ENCODE measurements at places on chromosomes 13 and 19.

GRCh38 chr19:34994643-34995541, 5.2 kb upstream of the GRAMD1A start:
- DNase-seq, result no peak

- no peak for DNase-seq
Observed at GRCh38 chr13:45592758-45593157, 22.8 kb downstream of the ERICH6B start.

DNA sequence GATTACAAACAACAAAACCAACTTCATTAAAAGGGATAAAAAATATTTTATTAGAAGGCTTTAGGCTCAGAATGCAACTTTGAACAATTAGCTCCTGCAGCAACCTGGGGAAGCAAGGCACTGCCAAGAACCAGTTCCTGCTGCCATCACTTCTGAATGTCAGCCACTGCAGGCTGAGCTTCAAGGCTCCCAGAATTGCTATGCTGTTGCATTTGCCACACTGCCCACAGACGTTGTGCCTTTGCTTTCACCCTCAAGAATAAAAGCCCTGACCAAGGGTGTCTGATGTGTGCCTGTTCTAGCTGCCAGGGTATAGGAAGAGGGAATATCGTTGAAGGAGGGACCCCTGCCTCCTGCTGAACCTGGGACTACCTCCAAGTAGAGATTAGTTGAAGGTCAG, 238.4 kb downstream of the ITGBL1 start:
- DNase-seq, result no peak

DNA sequence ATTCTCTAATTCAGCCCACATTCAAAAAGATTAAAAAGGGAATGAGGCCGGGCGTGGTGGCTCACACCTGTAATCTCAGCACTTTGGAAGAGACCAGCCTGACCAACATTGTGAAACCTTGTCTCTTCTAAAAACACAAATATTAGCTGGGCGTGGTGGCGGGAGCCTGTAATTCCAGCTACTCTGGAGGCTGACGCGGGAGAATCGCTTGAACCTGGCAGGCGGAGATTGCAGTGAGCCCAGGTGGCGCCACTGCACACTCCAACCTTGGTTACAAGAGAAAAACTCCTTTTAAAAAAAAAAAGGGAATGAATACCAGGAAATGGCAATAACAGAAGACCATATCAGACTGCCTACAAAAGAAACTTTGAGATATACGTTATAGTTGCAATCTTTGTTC, 1244.5 kb downstream of the PCDH9 start:
- no peak for DNase-seq

DNA sequence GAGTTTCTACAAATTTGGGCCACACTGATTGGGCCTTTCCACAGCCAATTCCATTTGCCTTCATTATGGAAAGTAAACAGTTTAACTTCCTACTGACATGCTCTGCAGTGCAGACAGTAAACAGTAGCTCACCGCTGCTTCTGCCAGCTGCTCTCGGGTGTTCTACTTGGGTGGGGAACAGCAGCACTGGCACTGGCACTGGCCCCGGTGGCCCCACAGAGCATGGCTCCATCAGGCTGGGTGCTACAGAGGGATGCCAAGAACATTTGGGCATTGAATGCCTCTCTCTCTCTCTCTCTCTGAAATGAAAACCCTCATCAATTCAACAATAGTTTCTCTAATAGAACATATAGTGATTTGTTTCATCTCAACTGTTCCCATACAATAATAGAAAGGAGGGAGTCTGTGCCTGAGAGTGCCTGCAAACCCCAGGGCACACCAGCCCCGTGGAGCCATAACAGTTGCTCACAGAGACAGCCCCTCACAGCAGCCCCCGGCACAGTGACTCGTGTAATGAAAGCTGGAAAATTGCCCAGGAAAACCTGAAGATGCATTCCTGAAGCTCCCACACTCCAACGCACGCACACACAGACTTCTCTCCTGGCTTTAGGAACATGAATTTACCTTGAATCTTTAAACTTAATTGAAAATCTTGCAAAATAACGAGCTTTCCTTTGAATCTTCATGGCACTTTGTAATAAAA, 38.2 kb upstream of the GJB6 start:
- no peak for DNase-seq

GRCh38 chr19:45767881-45768654, 984 bp downstream of the SIX5 start:
- DNase-seq, result peak; percentile 24

- no peak for DNase-seq
Observed at GRCh38 chr19:3507371-3508120, 1.4 kb downstream of the FZR1 start.

GRCh38 chr13:109610517-109610916, 175.9 kb downstream of the IRS2 start:
- DNase-seq, result no peak

DNA sequence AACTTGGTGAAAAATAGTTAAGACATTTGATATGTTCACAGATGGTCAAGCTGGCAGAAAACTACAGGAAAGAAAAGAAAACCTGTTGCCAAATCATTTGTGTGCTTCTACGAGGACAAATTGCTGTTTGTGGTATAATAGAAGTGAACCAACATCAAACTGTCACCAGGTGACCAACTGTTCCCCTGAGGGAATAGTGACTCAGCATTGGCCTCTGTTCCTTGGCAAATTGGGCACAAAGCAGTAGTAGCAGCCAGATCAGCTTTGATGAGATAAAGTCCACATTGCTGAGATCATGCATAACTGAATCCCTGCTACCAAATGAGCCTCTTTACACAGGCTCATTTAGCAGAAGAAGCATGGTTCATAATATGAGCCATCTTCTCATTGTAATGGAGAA, 103.5 kb downstream of the POSTN start:
- no peak for DNase-seq

DNA sequence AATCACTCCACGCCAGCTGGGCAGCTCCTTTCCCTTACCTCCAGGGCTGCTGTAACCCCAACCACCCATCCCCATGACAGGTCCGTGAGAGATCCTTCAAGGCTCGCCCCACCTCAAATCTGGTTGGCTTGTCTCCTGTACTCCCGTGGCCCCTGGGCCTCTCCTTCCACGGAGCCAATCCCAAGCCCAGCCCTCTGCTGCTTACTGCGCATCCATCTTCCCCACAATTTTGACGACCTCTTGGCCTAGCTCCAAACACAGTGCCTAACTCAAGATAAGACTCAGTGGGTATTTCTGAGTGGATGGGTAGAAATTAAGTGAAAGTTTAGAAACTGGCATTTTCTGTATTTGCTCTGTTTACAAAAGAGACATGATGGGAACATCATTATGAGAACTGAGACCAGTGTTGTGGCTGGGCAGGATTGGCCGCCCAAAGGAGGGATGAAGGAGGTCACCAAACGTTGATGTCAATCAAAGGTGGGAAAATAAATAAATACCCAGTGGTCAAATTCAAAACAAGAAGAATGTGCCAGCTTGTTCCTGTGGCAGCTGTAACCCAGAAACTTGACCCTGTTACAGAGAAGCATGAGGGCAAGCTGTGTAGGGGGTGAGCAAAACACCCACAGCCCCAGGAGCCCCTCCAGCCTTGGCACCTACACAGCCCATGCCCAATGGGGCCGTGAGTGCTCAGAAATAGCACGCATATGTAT, 162.2 kb downstream of the ABCC4 start:
- DNase-seq, result no peak

- DNase-seq, result no peak
Observed at GRCh38 chr13:27372896-27373295, 51.5 kb upstream of the GTF3A start.

DNA sequence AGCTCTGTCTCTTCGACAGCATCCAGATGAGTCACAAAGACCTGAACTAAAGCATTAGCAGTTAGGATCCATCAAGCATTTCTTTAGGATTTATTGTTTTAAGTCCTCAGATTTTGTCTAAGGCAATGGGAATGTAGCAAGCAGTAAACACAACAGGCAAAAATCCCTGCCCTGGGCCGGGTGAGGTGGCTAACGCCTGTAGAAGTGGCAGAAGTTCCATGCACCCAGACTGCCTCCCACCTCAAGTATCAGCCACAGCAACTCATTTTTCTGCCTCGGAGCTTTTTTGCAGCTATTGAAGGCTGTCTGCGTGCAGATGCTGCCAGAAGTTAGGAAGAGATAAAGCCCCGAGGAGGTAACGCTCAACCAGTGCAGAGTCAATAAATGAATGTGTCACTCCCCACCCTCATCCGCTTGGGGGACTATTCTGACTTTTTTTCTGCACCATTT, 47.1 kb upstream of the MRI1 start:
- DNase-seq, result no peak

DNA sequence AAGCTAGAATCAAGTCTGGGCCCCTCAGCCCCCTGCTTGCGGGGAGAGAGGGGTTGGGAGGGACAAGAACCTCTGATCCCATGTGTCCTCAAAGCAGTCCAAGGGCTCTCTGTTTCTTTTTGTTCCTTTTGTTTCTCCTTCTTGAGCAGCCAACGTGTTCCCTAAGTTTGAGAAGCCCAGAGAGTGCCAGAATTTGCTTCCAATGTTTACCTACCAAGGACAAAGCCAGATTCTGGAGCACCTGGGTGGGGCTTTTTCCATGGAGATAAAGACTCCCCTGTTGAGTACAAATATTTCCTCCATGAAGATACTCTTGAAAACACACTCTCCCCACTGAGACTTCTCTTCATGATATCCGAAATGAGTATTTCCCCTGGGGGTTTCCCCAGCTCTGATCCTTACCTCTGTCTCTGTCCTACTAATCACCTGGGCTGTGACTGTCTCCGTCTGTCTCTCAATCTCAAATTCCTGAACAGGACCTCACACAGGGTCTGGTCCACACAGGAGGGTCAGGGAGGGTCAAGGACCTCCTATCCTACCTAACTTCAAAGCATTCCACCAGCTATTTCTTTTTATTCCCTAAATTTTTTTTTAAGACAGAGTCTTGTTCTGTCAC, 27.4 kb downstream of the CD177 start:
- no peak for DNase-seq

DNA sequence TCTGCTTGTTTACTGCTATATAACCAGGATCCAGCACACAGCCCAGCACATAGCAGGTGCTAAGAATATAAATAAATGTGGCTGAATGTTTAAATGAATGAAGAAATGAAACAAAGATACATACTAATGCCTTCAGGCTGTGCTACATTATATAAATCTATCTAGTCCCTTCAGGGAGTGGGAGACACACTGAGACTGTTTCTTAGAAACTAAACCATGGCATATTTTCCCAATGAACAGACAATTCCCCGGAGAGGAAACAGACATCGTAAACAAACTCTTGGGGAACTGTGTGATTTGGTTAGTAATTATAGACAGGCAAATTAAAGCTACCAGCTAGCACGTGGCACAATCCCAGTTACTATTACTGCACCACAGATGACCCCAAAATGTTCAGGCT, 9.7 kb upstream of the FEM1A start:
- DNase-seq, result no peak

DNA sequence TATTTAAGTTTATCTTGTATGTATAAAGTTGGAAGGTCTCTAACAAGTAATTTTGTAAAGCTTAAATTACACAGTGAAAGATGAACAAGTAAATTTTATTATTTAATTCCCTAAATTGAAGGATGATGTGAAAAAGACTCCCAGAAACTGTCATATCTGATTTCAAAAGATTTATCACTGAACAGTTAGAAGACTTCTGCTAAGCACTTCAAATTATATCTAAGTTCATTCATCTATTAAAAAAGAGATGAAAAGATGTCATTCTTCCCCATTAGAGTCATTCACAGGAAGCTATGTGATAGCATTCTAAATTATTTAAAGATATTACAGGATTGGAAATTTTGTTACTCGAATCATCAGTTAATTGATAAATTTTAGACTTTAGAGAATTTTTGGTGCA, 359.4 kb downstream of the ITGBL1 start:
- DNase-seq, result no peak

DNA sequence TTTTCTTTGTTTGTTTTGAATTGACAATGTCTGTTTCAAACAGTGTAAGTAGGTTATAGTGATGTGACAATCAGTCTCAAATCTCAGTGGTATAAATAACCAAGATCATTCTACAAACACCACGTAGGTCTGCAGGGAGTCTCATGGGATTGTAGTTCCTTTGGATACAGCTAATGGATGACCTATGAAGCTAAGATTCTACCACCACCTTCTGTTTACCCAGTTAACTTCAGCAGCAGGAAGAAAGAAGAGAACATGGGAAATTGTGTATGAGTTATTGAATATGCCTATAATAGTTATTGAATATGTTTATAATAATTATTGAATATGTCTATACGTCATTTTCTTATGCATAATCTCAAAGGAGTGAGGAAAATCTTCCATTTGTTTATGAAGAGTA, 63.9 kb upstream of the SLITRK5 start:
- DNase-seq, result no peak

GRCh38 chr13:45773236-45773635, 71.1 kb downstream of the CBY2 start:
- no peak for DNase-seq

DNA sequence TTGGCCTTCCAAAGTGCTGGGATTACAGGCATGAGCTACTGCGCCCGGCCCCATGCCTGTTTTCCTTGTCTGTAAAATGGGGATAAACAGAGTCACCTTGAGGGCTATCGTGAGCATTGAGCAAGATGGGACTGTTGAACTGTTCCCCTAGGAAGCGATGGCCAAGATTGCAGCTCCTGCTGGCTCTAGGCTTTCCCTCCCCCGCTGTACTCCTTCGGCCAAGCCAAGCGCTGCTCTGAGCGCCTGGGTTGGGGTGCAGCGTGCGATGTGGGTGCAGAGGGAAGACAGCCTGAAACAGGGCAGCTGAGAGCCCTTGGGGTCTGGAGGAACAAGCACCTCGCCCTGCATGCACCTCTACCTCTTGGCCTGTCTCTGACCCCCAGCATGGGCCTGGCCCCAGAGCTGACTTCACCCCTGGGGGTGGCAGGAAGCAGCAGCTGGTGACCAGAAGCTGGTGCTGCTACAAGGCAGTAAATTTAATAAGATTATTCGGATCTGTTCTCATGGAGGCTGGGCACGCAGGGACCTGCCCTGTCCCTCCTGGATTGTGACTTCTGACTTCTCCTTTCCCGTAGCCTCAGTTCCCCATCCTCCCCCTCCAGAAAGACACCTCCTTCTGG, 5.3 kb downstream of the GNG8 start:
- DNase-seq, result no peak

DNA sequence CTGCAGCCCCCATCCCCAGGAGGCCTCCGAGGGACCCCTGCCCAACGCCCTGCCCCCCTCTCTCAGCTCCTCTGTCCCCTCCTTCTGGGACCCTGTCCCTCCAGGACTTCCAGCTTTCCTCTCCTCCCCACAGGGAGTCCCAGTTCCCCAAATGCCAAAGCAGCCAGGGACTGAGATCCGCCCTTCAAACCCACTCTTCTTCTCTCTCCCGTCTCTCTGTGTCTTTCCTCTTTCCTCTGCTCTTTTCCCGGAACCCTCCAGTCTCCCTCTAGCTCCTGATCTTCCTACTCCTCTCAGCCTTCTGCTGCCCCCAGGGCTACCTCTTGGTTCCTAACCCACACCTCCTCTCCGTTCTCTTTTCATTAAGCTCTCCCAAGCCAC, 377 bp downstream of the CA11 start:
- DNase-seq, result no peak
